NCI-H774 (cell line): ENCODE measurements at places on chromosomes 7 and 10.

GRCh38 chr7:41977151-41977651 lies 259.8 kb downstream of the GLI3 start:
- no peak for DNase-seq

- DNase-seq: no peak
These were observed 48.5 kb upstream of the MKX start for GRCh38 chr10:27794157-27794556.

DNA sequence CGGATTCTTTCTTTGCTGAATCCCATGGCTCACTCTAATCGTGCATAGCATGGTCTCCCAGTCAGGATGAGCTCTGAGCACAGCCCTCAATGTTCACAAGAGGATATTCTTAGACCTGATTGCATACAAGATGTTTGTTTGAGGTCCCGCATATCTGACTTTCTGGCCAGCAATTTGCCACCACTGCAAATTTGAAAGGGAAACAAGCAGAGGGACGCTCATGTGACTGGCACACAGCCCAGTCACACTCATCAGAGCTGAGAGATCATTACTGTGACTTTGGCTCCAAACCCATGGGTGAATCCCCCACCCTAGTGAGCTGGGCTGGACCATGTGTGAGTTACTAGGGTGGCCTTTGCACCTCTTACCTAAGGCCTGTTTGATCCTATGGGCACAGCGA lies 9.9 kb downstream of the TAS2R41 start:
- DNase-seq: no peak

DNA sequence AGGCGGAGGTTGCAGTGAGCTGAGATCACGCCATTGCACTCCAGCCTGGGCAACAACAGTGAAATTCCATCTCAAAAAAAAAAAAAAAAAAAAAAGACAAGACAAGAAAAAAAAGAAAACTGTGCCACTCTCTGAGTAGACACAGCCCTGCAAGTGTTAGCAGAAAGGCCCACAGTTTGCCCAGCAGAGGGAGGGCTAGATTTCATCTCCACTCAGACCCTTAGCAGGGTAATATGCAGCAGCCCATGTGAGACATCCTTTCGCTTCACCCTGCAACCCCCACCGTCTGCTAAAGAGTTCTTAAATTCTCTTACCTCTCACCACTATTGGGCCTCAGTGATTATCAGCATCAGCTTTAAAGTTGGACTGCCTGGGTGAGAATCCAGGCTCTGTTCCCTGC lies 38.2 kb downstream of the CTNNA3 start:
- no peak for DNase-seq

GRCh38 chr10:35501923-35502322 lies 103.2 kb upstream of the GJD4 start:
- DNase-seq: no peak

DNA sequence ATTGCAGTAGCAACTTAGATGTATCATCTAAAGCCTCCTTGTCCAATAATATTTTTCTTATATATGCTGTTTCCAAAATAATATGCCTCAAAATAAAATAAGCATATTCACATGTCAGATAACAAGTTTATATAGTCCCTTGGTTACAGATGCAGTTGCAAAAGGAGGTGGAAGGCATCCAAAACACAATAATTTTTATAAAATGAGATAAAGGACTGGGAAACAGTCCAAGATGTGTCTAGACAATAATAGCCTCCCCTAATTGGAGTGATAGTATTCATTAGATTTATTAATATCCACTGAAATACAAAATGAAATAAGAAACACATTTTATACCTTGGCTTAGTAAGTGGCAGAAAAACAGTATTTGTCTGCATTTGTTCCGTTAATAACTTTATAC lies 30.3 kb downstream of the BCAP29 start:
- no peak for DNase-seq

DNA sequence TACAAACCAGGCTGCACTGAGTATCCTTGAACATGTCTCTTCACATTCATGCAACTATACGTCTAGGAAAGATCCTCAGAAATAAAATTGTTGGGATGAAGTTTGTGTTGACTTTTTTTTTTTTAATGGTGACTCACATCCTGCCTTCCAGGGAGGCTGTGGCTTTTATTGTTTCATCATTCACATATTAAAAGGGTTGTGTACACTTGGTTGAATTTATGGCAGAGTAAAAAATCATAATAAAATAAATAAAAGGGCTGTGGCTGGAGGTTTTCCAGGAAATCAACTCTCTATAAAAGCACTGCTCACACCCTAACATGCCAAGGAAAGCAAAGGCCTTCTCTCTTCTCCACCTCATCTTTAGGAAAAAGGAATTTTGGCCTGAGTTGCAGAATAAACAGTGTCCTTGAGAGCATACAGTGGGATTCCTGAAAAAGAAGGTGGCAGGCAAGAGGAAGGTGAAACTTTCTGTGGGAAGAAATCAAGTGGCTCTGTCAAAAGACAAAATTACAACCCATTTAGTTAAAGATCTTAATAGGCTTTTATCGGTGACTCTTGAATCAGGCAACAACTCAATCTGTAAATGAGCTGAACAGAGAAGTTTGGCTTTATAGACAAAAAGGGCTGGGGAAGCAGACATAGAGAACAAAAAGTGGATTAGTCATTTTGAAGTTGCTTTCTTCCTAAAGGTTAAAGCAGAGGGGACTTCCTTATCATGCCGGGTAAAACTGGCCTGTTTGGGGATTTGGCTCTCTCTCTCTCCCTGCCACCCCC lies 41.6 kb upstream of the FHIP2A start:
- no peak for DNase-seq

DNA sequence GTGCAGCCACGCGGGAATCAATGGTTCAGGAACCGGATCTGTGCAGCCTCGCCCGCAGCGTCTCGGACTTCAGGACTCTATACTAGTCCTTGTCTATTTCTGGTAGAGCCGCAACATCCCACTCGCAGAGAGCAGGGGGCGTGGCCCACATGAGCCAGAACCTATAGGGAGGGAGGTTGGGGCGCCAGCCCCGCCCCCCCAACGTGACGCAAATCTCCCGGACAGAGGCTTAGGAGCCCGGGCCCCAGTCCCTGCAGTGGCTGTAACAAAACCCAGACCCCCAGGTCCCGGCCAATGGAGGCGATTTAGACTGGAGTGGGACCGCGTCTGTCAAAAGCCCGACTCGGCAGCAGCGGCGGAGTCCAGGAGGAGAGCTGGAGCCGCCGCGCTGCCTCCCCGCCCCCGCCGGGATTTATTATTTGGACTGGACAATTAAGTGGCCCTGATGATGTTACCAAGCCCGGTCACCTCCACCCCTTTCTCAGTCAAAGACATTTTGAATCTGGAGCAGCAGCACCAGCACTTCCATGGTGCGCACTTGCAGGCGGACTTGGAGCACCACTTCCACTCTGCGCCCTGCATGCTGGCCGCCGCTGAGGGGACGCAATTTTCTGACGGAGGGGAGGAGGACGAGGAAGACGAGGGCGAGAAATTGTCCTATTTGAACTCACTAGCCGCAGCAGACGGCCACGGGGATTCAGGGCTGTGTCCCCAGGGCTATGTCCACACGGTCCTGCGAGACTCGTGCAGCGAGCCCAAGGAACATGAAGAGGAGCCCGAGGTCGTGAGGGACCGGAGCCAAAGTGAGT lies at the start of gene NKX2-3:
Gene NKX2-3 (plus strand): TSS at position 256 of the 809 bp plus-strand sequence. CDS start 190 bp downstream, at position 446.
- DNase-seq: no peak

GRCh38 chr7:149431486-149432120 lies 29.3 kb downstream of the ZNF777 start:
- DNase-seq: no peak

GRCh38 chr7:40324914-40325313 lies 190.1 kb downstream of the SUGCT start:
- DNase-seq: no peak

DNA sequence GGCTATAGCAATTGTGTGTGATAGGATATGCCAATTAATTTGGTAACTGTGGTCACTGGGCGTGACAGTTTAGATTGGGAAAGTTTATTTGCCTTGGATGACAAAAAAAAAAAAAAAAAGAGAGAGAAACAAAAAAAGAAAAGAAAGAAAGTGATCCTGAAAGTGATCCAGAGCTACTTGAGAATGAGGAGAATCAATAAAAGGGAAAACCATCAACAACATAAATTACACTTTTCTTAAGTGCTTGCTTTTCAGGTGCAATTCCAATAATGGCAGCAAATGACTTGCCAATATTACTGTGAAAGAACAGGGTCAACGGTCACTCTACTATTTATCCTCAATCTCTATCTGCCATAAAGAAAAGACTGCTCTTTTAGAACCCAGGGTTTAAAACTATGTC lies 191.8 kb upstream of the SEMA3C start:
- no peak for DNase-seq

GRCh38 chr10:21943633-21944265 lies 59.8 kb downstream of the DNAJC1 start:
- no peak for DNase-seq

DNA sequence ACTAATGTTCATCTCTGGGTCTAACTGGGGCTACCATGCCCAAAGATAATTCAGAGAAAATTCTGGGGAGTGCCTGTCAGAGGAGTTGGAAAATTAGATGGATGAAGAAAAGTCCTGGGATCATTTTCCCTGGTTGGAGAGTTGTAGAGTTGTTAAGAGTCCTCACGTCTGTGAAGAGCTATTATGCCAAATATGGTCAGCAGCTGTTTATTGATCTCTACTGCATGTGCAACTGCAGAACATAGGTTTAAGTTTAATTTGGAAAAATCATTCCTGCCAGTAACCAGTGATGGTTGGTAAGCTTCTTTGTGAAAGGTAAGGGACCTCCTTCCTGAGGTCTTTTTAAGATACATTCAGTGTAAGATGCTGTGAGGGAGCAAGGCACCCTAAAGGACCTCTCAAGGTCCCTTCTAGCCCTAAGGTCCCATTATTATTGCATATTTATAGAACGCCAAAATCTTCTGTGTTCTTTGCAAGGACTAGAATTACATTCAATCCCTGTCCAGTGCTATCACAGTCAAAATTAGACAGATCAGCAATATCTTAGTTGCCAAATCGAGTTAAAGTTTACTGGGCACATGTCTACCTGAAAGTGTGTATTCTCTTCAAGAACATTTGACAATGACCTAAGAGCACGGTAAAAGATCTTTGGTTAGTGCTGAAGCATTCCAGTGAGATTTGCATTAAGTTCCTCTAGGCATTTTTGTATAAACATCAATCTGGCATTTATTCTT lies 62.7 kb downstream of the VTI1A start:
- no peak for DNase-seq

- no peak for DNase-seq
These were observed 232.3 kb downstream of the ELFN1 start for GRCh38 chr7:1902231-1902855.

GRCh38 chr7:39357648-39358047 lies 208.6 kb upstream of the YAE1 start:
- DNase-seq: no peak

DNA sequence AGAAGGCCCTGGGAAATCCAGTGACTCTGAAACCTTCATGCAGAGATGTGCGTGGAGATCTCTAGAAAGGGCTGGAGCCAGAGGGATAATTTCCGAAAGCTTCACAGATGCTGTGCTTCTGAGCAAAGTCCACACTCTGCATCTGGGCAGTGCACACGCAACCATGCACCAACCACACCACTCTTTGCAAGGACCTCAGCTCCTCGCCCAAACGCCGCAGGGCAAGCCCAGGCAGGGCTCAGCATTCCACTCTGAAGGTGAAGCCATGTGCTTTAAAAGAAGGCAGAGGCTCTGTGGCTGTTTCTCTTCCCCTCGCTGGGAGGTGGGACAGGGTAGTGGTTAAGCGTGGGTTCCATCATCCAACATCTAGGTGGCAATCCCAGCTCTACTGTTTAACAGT lies 48.4 kb downstream of the ASB13 start:
- DNase-seq: no peak

- no peak for DNase-seq
These were observed 53.8 kb upstream of the PDGFA start for GRCh38 chr7:573269-573932.

DNA sequence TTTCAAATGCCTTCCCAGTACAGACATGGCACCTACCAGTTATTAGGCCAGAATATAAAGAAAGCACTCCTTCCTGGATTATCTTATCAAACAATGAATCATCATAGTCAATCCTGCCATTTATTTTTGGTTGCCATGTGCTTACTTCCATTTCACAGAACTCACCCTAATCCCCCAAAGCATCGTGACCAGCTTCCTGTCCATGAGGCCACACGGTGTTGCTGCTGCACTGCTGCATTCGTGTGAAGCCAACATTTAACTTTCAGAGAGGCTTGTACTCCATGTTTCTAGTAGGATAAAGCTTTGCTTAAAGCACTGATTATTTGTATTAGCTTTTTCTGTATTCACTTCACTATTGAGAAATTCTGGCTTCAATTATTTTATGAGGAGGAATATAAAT lies 14.4 kb downstream of the COL28A1 start:
- no peak for DNase-seq

DNA sequence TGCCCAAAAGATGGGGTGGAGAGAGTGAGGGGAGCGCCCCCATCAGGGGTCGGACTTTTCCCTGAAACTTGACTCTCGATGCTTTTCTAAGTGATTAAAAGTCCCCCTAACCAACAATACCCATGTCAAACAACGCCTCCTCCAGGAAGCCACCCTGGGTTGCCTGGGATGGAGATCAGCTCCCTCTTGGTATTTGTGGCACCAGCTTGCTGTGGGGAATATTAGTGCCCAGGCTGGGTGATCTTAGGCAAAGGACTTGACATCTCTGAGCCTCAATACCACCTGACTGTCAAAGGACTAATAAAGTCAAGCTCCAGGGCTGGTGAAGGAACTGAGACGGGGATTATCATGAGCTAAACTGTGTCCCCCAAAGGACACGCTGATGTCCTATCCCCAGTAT lies 18.2 kb upstream of the ELFN1 start:
- DNase-seq: no peak

- DNase-seq: no peak
These were observed 11.1 kb upstream of the CRTAC1 start for GRCh38 chr10:98041352-98042043.

- DNase-seq: peak; percentile 76
These were observed 86.2 kb upstream of the ANLN start for GRCh38 chr7:36303202-36304098.

GRCh38 chr10:100984672-100985177 lies 2.6 kb downstream of the MRPL43 start:
- no peak for DNase-seq

GRCh38 chr7:90897961-90898469 lies 301.9 kb downstream of the CDK14 start:
- DNase-seq: no peak

DNA sequence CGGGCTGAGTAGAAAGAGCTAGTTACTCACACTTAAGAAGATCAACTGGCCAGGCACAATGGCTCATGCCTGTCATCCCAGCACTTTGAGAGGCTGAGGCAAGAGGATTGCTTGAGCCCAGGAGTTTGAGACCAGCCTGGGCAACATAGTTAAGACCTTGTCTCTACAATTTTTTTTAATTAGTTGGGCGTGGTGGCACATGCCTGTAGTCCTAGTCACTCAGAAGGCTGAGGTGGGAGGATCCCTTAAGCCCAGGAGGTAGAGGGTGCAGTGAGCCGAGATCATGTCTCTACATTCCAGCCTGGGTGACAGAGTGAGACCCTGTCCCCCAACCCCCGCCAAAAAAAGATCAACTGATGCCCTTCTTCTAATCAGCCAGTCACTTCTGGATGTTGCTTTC lies 74.6 kb upstream of the ATP6V0A4 start:
- no peak for DNase-seq

GRCh38 chr7:77570330-77571011 lies 33.4 kb downstream of the PTPN12 start:
- DNase-seq: no peak
